SW 1271 (cell line): ENCODE measurements at places on chromosomes 1 and 21.

GRCh38 chr21:16590186-16590585 lies 860.4 kb downstream of the USP25 start:
- DNase-seq: no peak

DNA sequence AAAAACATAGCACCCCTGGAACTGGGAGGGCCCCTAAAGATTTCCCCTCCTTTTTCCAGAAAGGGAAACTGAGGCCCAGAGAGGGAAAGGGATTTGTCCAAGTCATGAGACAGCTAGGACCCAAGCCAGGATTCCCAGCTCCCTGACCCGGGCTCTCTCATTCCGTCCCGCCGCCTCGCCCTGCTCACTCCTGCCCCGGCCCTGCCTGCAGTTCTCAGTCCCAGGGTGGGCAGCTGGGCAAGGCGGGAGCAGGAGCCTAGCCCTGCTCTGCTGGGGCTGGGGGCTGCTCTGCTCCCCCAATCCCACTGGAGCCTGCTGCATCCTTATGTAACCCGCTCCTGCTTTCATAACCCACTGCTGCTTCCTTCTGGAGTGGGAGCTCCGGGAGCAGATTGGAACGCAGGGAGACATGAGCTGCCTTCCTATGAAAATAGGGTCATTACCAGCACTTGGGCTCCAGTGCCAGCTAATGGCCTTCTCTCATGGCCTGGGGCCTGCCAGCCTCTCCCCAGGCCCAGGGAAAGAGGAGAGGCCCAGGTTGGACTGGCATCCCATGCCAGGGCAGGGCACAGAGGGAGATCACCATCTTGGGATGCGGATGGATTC lies 84.5 kb downstream of the CAMK2N1 start:
- no peak for DNase-seq

DNA sequence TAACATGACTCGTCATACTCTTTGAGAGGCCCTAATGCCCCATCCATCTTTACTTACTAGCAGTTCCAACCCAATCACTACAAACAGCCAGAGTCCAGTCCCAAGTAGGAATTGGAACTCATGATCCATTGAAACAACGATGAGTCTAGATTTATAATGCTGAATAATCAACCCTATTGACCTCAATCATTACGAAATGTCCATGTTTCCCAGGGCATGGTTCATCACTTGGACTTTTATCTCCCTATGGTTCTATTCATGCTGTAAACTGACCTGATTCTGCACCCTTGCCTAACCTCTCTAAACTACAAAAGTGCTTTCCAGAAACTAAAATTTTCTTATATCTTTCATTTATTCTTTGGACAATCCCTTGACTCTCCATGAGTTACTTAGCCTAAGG lies 840.0 kb upstream of the B3GALT2 start:
- no peak for DNase-seq

GRCh38 chr1:54807756-54808155 lies 6.6 kb upstream of the TTC22 start:
- no peak for DNase-seq

DNA sequence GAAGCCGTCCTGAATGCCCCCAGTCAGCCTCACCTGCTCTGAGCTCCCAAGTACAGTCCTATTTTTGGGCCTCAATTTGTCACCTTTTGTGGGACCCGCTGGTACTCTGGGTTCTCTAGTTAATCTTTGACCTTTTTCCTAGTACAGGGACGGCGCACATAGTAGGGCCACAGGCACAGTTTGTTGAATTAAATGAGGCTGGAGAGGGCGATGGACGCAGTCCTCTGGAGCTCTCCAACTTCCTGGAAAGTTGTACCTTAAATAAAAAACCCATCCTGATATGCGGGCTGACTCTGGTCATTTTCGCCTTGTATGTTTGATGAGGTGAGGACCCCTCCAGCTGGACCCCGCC lies 4.8 kb downstream of the FAM110D start:
- no peak for DNase-seq
